ENCODE measurements at places on chromosomes 1 and 21.

DNA sequence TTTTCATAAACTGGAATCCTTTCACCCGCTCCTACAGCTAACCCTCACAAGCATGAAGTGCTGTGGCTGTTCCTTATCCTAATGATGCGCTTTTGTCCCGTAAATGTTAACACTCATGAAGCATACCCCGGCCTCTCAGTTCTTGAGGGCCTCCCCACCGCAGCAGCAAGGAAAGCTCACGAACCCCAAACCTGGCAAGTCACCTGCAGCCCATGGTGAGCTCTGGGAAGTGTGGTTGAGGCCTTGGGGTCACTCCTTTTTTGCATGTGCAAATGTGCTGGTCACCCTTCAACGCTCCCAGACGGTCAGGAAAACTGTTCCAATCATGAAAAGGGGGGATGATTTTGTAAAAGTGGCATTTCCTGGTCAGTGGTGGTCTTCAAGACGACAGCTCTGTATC lies 124.6 kb downstream of the PRDM2 start:
- no peak for DNase-seq

- DNase-seq: peak; percentile 89
These were observed 126.0 kb upstream of the TMEM51 start for GRCh38 chr1:15027515-15027986.

DNA sequence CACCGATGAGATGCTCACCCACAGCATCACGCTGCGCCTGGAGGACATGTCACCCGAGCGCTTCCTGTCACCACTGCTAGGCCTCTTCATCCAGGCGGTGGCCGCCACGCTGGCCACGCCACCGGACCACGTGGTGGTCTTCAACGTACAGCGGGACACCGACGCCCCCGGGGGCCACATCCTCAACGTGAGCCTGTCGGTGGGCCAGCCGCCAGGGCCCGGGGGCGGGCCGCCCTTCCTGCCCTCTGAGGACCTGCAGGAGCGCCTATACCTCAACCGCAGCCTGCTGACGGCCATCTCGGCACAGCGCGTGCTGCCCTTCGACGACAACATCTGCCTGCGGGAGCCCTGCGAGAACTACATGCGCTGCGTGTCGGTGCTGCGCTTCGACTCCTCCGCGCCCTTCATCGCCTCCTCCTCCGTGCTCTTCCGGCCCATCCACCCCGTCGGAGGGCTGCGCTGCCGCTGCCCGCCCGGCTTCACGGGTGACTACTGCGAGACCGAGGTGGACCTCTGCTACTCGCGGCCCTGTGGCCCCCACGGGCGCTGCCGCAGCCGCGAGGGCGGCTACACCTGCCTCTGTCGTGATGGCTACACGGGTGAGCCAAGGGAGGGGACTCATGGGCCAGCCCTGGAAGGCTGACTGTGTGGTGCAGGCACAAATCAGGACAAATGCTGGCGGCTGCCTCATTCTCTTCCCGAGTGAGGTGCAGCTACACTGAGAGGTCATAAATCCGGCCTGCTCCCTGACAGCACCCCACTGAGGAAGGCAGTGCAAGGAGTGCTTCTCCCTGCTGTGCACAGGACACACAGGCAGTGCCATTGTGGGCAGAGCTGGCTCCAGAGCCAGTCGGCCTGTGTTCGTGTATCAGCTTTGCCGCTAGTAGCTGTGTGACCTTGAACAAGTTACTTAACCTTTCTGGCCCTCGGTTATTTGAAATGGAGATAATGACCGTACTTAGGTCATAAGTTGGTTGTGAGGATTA lies 9.4 kb downstream of the CELSR2 start:
- no peak for DNase-seq

DNA sequence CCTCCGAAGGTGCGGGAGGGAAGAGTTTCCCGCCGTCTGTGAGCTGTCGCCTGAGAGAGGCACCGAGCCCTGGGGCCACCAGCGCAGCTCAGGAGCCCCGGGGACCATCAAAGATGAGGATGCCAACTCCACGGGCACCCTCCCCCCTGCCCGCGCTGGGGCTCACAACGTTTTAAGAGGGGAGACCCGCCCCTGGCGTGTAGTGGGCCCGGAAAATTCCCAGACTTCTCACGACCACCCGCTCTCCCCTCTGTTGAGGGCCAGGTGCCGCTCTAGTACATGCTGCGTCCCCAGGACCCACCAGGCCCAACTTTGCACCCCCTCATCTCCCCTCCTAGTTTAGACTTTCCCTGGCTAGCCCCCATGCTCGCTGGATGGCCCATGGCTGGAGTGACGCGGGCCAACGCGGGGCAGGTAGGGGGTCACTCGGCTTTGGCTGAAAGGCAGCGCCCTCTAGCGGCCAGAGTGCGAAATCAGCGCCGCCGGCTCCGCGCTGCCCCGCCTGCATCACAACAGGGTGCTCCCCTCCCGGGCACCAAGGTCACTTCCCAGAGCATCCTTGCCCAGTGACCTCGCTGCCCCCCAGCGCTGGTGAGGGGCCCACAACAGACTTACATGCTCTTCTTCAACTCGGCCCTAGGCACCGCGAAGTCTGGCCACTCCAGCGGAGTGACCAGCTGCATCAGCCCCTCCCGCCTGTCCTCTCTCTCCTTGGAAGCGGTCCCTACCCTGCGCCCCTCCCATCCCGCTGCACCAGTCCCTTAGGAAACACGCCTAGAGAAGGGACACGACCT lies 1.8 kb downstream of the CD160 start:
- DNase-seq: peak; percentile 51

DNA sequence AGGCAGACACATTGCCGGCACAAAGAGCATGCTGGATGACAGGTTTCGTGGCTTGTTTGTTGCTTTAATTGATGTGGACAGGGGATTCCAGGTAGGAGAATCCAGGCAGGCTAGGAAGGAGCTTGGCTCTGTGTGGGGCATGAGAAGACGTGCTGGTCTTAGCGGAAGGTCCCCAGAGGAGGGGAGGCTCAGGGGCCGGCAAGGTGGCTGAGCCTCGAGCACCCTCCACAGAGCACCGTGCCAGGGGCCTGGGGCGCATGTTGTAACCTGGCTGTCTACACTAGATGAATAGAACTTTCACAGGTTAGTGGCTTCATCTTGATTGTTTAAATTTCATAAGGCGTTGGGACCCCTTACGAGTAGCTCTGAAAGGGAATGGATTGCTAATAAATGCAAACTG lies 223.1 kb downstream of the CAMTA1 start:
- no peak for DNase-seq

GRCh38 chr1:176626572-176627061 lies 163.6 kb downstream of the PAPPA2 start:
- no peak for DNase-seq

DNA sequence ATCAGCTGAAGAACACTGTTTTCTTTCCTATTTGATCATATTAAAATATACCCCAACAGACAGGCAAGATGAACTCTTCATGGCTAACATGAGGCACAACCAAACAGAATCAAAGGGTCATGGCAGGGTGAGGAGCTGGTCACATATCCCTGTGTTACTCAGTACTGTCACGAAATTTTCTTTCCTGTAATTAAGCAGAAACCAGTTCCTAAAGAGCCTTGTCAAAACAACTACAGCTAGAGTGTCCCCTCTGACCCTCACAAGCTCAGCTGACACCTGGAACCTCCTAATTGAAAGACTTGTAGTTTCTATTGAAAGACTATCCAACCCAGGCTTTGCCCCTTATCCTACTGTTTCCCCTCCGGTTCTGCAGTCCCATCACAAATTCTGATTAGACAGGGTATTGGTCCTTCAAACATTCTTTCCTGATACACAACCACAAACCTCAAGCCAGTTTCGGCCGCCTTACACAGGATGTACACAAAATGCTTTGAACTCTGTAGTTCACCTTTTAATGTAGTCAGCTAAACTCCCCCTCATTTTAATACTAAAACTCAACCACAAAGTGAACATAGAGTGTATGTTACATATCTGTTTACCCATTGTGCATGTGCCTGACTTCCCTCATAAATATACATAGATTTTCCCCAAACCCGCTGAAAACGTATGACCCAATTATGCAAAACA lies 651.9 kb downstream of the MRPL39 start:
- DNase-seq: no peak

DNA sequence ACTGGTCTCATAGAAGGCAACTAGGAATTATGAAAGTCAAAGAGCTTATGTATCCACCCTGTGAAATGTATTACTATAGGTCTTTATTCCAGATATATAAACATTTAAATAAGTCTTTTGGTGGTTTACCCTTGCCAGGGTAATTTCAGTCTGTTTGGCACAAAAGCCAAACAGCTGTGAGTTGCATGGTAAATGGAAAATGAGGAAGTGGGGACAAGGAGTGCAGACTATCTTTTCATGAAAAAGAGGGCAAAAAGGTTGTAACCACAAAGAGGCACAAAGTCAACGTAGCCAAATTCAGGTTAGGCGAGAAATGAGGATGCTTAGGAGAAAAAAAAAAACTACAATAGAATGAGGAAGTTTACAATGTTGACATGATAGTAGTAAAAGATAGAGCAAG lies 492.3 kb upstream of the PRMT6 start:
- no peak for DNase-seq

DNA sequence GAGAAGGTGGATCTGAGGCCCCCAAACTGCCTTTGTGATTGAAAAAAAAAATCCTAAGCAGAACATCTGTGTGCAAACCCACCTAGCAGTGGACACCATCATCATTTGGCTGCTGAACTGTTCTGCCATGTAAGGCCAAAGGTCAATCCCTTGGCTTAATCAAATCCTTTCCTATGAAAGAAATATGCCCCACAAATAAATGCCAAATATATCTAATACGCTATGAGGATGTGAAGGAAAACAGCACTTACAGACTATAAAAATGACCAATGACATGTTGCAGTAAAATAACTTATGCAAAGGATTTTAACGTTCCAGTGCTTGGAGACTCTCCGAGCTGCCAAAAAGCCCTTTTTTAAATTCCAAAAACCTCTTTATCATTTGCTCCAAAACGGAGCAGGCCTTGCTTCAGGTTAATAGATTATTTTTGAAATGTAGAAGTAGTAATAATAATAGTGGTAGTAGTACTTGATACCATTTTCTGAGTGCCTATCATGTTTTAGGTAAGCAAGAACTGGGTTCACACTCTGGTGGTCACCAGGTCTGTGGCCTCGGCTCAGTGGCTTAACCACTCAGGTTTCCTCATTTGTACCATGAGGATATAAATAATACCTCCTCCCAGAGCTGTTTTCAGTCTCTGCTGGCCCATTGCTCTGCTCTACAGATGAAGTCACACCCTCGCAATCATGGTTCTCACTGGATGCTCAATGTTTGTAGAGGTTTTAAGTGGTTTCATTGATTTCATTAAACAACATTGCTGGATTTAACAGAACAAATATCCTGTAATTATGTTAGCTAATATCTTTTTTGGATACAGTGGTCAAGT lies 47.9 kb upstream of the EDEM3 start:
- DNase-seq: no peak

DNA sequence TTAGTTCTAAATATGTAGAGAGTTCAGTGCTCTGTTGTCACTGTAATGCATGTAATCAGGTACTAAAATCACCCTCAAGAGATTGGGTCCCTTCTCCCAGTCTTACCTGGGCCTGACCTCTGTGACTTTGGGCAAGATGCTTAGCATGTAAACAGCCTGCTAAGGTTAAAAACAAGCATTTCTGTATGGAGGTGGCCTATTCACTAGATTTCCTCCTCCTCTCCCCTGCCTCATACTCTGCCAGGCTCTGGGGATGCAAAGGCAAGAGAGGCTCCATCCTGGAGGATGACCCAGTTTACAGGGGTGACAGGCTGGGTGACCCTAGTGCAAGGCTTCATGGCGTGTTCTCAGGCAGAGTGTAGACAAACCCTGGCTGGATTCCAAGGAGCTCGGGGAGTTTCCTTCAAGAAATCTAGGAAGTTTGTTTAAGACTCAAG lies 28.8 kb downstream of the VANGL2 start:
- DNase-seq: no peak

- no peak for DNase-seq
These were observed 455.9 kb upstream of the RUNX1 start for GRCh38 chr21:35504951-35505466.

DNA sequence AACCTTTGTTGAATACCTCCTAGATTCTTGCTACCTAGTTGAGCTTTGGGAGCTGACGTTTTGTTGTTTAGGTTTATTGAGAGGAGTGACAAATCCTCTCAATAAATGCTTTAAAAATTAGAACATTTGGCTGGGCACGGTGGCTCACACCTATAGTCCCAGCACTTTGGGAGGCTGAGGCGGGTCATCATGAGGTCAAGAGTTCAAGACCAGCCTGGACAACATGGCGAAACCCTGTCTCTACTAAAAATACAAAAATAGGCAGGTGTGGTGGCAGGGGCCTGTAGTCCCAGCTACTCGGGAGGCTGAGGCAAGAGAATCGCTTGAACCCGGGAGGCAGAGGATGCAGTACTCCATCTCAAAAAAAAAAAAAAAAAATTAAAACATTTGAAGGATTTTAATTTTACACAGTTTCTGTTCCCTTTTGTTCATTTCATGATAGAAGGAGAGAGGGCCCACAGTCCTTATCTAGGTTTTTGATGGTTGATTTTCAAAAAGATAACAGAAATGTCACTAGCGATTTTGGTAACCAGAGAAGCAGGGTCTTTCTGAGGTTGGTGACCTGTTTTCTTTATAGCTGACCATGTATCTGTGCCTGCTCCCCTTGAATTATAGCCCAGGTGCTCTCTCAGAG lies 44.2 kb upstream of the PIGV start:
- no peak for DNase-seq

DNA sequence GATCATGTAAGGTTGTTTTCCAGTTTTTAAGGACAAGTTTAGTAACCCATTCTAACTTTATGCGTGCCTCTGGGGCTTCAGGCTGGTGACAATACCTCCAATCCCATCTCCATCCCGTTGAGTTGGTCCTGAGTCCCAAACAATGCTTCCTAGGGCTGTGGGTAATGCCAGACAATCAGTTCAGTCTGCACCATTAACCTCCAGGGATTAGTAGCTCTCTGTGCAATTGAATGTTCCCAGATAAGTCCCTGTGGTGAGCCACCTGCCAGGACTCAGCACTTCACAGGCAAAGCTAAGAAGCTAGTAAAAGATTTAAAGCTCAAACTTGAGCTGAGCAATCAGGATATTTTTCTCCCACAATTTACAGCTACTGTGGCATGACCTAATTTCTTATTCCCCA lies 462.2 kb upstream of the PTBP2 start:
- no peak for DNase-seq
